H9 (cell line): ENCODE measurements at places on chromosomes 5 and 9.

DNA sequence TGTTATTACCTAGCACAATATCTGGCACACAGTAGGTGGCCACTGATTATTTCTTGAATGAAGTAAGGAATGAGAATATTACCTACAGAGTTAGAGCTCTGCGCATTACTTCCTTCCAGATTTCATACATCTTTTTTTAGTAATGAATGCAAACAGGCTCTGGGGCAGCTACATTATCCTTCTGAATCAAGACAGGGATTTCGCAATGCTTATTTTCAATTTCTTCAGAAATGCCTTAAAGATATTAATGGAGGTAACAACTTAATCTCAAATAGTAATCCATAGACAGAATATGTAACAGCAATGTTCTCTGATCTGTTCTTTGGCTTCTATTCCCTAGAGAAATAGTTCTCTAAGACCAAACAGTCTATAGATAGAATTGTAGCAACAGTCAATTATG is 32.6 kb downstream of the CDKN2A start:
- DNase-seq: no peak

- DNase-seq: no peak
These were observed 19.5 kb upstream of the CRB2 start for GRCh38 chr9:123336449-123336848.

GRCh38 chr9:113356686-113357292 is 7.4 kb downstream of the BSPRY start:
- no peak for DNase-seq

DNA sequence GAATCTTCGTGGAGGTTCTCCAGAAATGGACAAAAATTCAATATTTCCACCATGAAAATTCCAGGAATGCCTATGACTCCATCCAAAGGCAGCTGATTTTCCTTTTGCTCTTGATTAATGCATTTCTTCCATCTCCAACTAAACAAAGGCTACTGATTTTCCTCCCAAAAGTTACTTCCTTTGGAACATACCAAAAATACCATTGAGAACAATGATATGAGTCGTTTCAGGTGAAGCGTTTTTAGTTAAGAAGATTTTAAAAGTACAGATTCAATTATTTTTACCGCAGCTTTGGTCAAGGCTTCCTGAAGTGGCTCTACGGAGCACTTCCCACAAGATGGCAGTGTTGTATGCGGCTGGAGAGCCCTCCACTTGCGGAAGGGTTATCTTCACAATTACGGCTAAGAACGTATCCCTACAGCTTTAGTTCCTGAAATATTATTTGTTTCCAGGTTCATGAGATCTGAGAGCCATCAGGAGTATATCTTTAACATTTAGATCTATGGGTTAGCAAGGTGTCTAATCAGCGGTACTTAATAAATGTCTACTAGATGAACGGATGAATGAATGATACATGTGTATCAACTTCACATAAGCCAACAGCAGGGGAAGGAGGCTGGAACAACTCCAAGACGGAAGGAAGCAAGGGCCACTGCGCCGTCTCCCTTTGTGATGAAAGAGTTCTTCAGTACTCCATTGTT is 35.9 kb upstream of the ARSB start:
- peak; percentile 52 for DNase-seq

GRCh38 chr5:10323588-10324488 is 16.1 kb upstream of the CMBL start:
- no peak for DNase-seq

- no peak for DNase-seq
These were observed 108.5 kb downstream of the MTREX start for GRCh38 chr5:55416306-55416705.

DNA sequence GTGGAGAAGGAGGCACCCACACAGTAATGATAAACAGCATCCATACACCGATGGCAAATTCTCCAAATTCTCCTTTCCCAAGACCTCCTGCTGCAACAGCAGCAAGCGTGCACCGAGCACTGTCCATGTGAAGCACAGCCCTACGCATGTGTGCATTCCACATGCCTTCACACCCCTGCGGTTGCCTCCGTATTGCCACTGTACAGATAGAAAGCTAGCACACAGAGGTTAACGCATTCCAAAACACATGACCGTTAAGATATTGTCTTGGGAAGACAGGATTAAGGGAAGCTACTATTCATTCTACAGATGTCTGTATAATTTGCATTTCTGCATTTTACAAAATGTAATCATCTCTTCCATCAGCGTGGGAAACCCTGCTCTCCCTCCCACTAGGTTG is 6.6 kb downstream of the FLT4 start:
- no peak for DNase-seq

DNA sequence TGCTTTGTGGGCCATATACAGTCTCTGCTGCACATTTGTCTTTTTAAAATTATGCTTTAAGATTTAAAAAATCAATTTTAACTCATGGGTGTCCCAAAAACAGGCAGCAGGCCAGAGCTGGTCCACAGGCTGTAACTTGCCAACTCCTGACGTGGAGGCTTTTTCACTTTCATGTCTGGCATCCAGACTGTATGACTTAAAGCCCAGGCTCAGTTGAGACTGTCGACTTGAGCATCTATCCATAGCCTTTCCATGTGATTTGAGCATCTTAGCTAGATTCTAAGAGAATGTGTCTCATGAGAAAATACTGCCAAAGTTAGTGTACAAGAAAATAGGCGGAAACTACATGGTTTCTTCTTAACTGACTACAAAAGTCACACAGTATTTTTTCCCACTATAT is 559.0 kb upstream of the TUSC1 start:
- DNase-seq: no peak

- DNase-seq: no peak
These were observed 7.8 kb downstream of the RAI14 start for GRCh38 chr5:34663771-34664496.

GRCh38 chr9:137304383-137305059 is 2.5 kb upstream of the NRARP start:
- peak; percentile 30 for DNase-seq

DNA sequence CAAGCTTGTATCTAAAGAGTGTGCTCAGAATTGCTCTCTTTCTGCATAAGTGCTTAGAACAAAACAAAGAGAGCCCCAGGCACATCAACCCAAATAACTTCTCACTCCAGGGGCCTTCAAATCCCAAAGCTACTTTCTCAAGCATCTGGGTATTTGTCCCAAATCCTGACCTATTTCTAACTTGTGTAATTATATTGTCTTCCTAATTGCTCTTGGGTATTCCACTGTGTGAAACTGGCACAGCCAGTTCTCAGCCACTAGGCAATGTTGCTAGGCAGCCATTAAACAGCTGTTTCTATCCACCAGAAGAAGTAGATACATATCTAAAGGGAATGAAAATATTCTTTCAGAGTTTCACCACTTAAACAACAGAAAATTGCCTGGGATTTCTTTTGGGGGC is 198.8 kb downstream of the PRELID2 start:
- no peak for DNase-seq

DNA sequence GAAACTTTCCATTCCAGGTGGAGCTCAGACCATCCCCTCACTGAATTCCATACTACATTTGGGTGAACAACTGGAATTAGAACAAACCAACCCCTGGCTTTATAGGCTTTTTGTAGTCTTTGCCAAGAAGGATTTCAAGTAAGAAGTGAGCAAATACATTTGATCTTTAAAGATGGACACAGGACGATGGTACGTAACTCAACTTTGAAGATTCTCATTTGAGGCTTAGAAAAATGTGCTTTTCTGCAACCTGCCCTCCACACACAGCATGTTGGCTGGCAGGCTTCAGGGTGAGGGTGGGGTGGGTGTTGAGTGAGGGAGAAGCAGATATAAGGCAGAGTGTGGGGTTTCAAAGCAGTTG is 175.8 kb downstream of the DCP2 start:
- DNase-seq: no peak
